HuH-7 (cell line): ENCODE measurements at places on chromosomes 3 and 15.

DNA sequence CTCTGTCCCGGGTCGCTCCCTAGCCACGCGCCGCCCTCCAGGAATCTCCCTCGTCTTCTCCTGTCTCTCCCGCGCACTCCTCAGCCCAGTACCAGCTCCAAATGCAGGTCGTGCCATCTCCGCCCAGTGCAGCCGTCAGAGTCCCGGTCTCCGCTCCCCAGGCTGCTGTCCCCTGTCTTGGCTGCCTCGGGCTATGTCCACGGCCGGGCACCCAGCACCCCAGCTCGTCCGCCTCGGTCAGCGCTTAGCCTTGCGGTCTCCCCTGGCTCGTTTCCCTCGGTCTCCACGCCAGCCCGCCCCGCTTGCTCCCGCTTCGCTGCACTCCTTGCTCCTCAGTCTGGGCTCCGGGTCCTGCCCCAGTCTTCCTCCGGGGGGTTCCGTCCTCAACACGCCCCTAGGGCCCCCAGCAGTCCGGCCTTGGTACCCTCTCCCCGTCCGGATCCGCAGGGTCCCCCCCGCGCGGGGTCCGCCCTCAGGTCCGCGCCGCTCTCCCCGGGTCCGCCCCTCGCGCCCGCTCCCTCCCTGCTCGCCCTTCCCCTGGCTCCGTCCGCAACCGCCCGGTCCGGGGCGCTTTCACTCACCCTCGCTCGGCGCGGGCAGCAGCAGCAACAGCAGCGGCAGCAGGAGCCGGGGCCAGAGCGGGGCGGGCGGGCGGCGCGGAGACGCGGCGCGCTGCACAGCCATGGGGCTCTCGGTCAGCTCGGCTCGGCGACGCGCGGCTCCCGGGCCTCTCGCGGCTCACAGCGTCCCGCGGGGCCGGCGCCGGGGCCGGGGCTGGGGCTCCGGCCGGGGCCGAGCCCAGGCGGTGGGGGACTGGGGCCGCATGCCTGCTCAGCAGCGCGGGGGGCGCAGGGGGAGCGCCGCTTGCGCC lies 462 bp downstream of the IGDCC3 start:
- peak; percentile 75 for DNase-seq

GRCh38 chr15:42707068-42707467 lies 29.9 kb downstream of the CDAN1 start:
- no peak for DNase-seq

- DNase-seq: no peak
These were observed 806 bp downstream of the KLHL25 start for GRCh38 chr15:85793641-85794597.

DNA sequence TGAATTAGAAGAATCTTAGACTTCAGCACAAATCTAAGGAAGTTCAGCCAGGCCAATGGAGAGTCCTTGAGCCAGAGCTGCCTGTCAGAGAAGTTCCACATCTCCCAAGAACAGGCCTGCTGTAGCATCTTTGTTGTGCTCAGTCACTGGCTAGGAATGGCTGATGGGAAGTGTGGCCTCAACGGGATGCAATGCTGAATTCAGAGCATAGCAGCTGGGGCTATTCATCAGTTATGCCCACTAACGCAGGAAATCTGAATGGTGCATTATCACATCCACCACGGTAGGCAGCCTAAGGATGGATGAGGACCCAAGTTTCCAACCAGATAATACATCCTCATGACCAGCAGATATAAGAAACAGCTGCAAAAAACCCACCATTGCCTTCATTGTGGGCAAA lies 3.2 kb upstream of the EIF1B start:
- no peak for DNase-seq

- DNase-seq: no peak
These were observed 78.5 kb upstream of the FAM174B start for GRCh38 chr15:92733934-92734521.

DNA sequence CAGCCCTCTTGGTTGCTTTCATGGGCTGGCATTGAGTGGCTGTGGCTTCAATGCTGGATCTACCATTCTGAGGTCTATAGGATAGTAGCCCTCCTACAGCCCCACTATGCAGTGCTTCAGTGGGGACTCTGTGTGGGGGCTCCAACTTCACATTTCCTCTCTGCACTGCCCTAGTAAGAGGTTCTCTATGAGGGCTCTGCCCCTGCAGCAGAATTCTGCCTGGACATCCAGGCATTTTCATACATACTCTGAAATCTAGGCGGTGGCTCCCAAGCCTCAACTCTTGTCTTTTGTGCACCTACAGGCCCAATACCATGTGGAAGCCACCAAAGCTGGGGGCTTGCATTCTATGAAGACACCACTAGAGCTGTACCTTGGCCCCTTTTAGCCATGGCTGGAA lies 195.8 kb downstream of the IGSF11 start:
- no peak for DNase-seq

GRCh38 chr3:108312656-108313055 lies 16.3 kb downstream of the HHLA2 start:
- DNase-seq: no peak

GRCh38 chr3:36303286-36303685 lies 77.0 kb upstream of the STAC start:
- DNase-seq: no peak

DNA sequence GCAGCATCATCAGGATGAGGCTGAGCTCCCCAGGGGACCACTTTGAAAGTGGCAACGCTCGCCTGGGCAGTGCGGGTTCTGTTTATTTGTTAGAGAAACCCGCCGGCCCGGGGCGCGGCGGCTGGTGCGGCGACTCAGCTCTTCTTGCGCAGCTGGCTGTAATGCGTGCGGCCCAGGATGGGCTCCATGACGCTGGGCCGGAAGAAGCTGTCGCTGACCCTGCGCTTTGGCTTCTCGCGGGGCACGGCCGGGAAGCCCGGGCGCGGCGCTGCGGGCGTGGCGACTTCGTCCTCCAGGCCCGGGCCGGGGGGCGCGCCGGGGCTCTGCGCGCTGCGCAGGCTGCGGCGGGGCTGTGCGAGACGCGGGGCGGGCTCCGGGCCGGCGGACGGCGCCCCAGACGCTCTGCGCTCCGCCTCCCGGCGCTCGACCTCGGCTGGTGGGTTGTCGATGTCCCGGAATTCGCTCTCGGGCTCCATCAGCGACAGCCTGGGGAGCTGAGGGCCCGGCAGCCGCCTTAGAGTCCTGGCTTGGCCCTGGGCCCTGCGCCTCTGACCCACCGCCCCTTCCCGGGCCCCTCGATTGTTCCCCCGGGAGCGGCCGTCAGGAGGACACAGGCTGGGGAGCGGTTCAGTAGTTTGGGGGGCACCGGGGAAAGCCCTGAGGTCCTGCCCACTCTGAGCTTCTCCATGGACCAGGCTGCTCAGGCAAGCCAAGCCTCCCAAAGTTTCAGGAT lies 10.3 kb upstream of the KIF7 start:
- no peak for DNase-seq

DNA sequence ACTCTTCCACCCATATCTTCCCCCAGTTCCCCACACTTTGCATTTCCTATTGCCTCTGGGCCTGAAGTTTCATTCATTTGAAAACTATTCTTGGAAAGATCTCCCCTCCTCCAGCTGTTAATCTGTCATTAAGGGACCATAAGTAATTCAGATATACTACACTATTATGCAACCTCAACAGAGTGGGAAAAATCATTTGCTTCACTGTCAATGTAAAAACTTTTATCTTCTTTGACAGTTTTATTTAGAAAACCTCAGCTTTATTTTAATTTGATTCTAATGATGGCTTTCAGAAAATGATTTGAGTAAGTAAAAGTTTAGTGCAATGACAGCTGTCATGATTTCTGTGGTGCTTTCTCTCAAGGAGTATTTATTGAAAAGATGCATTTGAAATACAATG lies 435.3 kb upstream of the KCNMB2 start:
- no peak for DNase-seq

DNA sequence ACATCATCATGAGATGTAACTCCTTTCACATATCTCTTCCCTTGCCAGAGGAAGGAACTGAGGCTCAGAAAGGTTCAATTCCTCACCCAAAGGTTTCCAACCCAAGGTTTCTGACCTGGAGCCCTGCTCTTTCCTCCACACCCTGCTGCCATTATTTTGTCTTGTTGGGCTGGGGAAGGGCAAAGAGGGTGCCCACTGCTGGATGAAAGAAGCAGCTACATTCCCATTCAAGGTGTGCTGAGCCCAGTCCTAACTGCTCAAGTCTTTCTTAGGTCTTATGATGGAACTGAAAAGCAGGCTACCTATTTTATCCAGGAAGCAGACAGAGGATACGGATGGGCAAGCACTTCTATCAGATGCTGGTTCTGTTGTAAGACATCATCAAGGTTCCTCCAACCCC lies 258.0 kb upstream of the CTDSPL start:
- DNase-seq: no peak

DNA sequence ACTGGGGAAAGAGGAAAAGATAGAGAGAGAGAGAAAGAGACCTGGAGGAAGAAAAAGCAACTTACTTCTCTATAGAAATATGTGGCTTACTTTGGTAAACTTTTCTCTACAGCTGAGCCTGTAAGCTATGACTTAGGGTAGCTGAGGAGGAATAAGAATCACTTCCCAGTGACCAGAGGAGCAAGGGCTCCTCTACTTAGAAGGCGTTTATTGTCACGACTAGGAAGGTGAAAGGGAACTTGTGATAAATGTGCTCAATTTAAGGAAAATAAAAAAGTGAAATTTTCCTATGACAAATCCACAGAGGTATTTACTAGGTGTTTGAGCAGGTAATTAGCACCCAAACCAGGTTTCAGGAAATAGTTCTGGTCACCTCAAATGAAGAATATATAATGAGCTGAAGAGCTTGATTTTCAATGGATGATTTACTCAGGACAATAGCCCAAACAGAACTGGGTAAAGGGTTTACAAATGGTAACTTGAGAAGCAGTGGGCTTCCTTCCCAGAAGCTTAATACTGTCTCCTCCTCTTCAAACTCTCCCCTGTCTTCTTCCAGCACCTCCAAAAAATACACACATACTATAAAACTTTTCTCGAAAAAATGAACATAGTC lies 46.1 kb downstream of the SOX2 start:
- no peak for DNase-seq

GRCh38 chr3:29245441-29245840 lies 35.4 kb upstream of the RBMS3 start:
- DNase-seq: no peak

DNA sequence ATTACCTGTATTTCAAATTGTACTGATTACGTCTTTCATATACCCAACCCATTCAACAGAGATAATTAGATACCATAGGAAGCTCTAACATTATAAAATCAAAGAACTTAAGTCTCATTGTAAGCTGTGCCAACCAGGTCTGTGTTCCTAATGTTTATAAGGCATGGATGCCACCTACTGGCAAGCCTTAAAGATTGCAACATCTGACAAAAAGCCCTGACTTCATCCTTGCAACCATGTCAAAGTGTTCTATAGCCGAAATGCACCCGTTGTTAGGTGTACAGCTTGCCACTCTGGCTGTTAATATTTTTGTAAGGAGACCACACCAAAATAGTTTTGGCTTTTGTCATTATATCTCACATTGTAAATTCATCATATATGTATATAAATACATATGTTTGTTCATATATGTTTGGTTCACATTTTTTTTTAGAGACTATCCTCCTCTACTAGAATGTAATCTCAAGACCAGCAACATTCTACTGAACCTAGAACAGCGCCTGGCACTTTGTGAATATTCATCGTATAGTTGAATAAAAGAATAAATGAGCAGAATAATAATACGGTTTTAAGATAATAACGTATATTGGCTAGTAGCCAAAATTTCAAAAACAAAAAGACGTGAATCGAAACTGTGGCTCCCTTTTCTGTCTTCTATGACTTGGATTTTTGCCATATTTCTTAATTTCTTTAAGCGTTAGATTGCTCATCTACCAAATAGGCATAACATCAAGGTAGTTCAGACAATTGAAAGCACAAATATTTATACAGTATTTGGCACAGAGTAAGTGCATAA lies 258.1 kb downstream of the TBL1XR1 start:
- peak; percentile 42 for DNase-seq

DNA sequence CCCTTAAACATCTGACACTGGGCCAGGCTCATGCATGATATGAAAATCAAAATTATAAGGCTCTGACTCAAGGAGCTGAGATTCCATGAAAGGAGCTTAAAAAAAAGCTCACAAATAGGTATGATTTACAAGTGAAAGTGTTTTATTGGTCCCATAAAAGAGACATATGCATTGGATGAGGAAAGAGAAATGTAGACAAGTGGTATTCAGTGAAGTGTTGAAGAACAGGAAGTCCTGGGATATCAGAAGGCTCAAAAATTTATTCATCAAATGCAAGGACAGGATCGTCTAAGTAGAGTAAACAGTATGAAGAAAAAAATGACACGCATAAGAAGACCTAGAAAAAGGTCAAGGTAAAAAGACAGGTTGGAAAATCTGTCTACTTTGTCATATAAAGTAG lies 188.9 kb downstream of the CBLB start:
- DNase-seq: no peak

DNA sequence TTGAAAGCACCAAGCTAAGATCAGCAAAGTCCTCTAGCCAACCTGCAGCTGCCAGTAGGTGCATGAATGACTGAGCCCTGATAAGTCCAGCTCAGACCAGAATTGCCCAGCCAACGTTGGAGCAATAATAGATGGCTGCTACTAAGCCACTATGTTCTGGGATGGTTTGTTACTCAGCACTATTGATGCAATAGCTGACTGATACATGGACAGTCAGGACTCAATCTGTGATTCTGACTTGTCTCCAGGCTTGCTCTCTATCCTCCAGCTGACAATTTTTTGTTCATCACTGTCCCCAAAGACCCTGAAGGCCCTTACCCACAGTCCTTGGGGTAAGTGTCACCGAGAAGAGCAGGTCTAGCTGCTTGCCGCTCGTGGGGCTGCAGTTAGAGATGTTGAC lies 55.3 kb downstream of the CDCP1 start:
- no peak for DNase-seq

DNA sequence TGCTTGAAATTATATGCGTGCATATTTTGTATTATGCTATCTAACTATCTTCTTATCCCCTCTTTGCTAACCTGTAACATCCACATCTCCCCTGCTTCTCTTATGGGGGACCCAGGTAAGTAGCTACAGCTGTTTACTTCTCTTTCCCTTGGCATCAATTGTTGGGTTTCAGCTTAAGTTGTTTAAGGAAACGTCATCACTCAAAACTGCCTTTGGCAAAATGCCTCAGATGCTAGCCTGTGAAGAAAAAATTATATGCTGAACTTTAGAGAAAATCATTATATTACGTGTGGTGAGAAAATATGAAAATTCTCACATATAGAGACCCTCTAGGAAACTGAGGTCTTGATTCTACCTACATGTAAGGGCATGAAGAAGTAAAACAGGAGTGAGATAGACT lies 447.0 kb upstream of the NECTIN3 start:
- no peak for DNase-seq

DNA sequence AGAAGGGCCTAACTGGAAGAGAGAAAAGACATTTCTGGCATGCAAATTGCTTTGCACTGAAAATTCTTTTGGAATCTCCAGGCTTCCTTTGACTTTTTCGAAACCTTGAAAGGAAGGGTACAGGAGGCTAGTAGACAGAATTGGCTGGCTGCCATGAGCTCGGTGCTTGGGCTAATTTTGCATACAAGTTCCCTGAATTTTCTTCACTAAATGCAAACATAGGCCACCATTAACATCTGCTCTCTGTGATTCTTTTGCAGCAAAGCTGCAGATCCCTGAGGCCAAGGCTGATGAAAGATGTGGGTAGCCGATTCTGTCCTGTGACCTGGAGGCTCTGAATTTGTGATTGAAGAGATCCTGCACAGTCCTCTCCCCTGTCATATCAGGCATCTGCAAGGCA lies 247.8 kb upstream of the MCTP2 start:
- no peak for DNase-seq

- no peak for DNase-seq
These were observed 107.0 kb upstream of the PFN2 start for GRCh38 chr3:150077581-150078247.
